ENCODE measurements at places on chromosomes 5 and 9.
A peak's percentile ranks its signal among the peaks of the same experiment; 100 is the strongest.

DNA sequence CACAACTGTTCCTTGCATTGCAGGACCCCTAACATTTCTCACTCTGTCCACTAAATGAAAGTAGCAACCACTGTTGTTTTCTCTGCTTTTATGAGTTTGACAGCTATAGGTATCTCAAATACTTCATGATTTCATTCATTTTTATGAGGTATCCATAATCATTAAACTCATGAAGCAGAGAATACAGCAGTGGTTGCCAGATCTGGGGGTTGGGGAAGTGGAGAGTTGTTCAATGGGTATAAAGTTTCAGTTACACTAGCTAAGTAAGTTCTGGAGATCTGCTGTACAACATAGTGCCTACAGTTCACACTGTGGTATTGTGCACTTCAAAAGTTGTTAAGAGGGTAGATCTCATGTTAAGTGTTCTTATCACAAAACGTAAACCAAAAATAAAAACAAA lies 23.4 kb upstream of the CAMK4 start:
- no peak for DNase-seq

DNA sequence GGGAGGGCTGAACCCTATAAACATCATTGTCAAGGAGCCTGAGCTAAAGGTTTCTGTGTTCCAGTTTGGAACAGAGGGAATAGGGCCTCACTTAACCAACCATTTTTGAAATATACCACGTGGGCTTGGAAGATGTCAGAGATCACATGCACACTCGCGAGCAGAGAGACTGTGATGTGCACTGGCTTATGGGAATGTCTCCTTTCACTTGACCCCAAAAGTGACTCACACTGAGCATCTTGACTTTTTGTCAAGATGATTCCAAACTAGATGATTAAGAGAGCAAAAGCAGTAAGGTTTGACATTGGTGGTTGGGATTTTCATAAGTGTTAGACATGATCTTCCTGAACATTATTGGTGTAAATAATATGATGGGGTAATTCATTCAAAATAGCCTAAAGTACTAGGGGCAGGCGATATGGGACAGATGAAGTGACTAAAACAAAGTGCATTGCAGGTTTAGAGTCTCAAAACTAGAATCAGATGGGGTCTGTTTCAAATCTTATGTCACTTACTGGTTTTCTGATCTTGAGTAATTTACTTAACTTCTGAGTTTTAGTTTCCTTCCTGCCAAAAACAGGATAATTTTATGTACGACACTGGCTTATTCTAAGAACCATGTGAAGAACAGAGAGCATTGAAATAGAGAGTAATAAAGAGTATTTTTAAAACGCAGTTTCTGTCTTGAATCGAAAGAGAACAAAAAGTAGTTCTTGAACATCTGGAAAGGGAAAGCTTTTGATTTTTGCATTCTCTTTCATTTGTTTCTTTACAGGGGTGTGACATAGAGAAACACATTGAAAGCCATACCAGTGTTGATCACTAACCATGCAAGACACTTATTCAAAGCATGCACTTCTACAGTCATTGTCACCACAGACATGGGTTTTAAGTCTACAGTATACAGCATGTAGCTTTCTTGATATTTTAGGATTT lies 383.0 kb downstream of the DIRAS2 start:
- no peak for DNase-seq

DNA sequence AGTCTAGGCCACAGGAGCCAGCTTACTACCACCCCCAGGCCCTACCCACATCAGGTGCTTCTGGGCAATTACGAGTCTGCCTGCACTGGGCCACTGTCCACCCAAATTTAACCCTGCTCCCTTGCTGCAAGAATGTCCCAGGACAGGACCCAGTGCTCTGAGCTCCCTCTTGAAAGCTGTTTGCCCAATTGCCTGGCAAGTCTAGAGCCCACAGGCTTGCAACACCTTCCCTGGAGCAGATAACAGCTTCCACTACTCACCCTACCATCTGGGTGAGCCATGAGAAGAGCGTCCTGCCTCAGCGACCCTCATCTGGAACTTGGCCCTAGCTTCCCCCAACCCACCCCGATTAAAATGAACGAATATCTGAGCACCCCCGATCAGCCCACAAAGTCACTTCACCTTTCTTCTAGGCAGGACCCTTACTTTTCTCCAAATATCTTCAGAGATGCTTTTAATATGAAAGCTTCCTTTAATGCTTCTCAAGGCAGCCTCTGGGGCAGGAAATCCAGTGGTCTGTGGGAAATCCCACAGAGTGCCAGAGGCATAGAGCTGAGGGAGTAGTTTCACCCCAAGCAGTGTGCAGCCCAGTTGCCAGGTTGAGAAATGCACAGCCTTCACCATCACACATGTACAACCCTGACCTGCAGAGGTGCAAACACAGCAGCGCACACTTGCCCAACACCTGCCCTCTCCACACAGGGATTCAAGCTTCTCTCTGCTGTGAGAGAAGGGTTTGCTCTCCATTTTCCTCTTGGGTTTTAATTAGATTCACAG lies 10.6 kb downstream of the ACSL6 start:
- DNase-seq: no peak

GRCh38 chr9:108857572-108857971 lies 1.8 kb upstream of the ACTL7B start:
- no peak for DNase-seq

DNA sequence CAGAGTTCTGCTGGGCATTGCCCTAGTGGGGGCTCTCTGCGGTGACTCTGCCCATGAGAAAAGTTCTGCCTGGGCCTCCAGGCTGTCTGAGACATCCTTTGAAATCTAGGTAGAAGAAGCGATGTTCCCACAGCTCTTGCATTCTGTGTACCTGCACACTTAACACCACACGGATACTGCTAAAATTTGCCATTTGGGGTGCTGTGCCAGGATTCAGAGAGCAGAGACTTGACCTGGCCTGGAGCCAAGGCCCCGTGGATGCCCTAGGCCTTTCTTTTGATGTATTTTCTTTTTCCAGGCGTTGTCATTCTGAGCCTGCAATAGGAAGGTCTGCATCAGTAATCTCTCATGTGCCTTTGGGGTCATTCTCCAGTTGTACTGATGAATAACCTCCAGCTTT lies 89.3 kb upstream of the IL12B start:
- no peak for DNase-seq

DNA sequence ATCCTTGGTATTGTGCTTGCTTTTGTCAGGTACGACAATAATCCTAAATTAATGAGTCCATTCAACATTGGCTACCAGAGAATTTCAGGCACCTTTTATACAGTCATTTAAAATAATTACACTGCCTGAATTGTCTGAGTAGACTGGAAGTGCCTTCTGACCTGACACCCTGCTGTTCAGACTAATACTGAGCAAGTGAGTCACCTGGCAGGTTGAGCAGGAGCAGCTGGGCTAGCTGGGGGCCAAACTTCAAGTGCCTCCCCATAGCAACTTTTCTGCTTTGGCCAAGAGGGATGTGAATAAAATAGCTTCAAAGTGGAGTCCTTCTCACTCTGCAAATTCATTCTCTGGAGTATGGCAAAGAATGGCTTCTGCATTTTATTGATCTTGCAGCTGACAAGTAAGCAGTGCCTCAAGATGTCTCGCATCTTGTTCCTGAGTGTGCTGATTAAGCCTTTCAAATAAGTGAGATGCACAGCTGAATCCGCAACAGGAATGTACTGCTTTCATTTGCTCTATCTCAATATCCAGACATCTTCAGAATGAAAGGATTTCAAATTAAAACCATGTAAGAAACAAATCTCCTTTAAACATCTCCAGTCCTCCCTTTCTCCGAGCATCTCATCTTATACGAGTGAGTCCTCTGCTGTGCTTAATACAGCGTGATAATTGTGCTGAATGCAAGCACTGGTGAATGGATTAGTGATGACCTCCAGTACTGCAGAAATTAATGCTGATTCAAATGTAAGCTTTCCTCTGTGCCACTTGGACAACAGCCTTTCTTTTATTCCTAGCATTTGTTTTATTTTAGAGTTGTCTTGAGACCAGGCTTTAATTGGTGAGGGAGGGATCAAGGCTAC lies 271.2 kb downstream of the EDIL3 start:
- peak; percentile 69 for DNase-seq

GRCh38 chr5:72151646-72152045 lies 44.4 kb downstream of the MAP1B start:
- no peak for DNase-seq

GRCh38 chr5:172662596-172662995 lies 21.5 kb downstream of the NEURL1B start:
- DNase-seq: no peak

GRCh38 chr5:25362799-25363198 lies 718.0 kb upstream of the CDH10 start:
- DNase-seq: no peak

- DNase-seq: no peak
These were observed 345.9 kb upstream of the CD180 start for GRCh38 chr5:67542479-67542878.

DNA sequence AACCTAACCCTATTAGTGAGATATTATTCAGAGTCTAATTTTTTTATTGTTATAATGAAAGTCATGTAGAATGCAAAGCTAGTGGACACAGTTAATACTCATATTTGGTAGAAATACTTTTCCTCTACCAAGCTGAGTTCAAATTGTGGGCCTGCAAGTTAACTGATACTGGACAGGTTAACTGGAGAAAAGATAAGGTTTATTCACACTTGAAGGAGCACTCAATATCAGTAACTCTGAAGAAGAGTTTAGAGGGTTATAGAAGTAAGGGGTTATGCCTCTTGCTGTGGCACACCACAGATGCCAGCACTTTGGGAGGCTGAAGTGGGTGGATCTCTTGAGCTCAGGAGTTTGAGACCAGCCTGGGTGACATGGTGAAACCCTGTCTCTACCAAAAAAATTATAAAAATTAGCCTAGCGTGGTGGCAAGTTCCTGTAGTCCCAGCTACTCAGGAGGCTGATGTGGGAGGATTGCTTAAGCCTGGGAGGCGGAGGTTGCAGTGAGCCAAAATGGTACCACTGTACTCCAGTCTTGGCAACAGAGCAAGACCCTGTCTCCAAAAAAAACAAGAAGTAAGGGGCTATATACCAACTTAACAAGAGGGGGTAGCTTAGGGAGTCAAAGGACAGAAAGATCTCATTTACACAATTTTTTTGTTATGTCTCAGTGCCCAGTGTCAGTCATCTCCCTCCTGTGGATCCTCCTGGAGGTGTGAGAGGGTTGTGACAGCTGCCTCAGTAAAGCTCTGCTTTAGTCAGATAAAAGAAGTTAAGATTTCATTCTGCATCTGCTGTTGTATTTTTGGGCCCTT lies 121.2 kb upstream of the GRHPR start:
- no peak for DNase-seq

- no peak for DNase-seq
These were observed 308.5 kb downstream of the ADGRV1 start for GRCh38 chr5:90866915-90867731.

DNA sequence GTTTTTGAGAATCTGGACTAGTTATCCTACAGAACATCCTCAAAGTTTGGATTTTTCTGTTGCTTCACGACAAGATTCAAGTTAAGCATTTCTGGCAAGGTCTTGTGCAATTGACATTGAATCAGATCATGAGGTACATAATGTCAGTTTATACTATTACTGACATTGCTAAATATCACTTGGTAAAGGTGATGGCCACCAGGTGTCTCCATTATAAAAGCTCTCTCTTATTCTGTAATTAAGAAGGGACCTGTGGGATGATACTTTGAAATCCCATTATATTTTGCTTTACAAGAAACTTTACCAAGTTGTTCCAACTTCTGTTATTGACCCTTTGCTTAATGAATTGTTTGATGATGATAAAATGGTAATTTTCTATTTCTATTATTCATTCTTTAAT lies 131.0 kb upstream of the ASTN2 start:
- no peak for DNase-seq

DNA sequence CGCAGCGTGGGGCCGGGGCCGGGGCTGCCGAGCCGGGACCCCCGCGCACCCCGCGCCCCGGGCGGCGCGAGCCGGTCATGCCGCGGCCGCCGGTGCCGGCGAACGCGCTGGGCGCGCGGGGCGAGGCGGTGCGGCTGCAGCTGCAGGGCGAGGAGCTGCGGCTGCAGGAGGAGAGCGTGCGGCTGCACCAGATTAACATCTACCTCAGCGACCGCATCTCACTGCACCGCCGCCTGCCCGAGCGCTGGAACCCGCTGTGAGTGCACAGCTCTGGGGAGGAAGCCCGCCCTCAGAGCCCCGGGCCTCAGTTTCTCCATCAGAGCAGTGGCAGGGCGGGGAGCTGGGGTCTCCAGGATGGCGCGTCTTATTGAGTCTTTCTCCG lies 335 bp downstream of the GALNT12 start:
- no peak for DNase-seq

- DNase-seq: no peak
These were observed 174.8 kb downstream of the OLFM1 start for GRCh38 chr9:135262248-135262647.

Data from pons (tissue), 1 donor.